Aorta (tissue), 5 donors: ENCODE measurements at places on chromosomes 16 and 17. TPM values are rescaled to one million over a fixed set of nuclear protein-coding genes. Genes with fewer than 3 reads are reported as not detected.
A peak's percentile ranks its signal among the peaks of the same experiment; 100 is the strongest.

GRCh38 chr17:33046361-33047255 lies 55.0 kb downstream of the SPACA3 start:
- H3K4me1 ChIP-seq = no peaks in the 10 kb centered on the region
- no peaks in the 10 kb centered on the region for H3K36me3 ChIP-seq
- H3K4me3 ChIP-seq = no peak overlapping the region
- H3K27me3 ChIP-seq = no peaks in the 10 kb centered on the region

DNA sequence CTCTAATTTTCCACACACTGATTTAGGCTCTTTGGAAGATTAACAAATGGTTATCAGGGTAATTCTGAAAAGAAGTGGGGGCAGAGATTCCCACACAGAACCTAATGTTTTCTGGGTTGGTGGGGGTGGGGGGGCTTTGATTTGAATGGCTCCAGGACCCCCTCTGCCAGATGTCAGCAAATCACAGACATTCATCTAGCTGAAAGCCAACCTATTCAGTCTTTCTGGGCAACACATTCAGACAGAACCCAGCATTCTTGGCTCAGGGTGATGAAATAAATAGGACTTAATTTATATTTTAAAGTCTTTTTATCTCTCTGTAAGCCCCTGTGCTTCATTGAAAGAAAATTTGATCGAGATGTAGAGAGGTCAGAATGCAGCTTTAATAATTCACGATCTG lies 533.2 kb downstream of the XYLT1 start:
- H3K27ac ChIP-seq = no peak overlapping the region
- H3K36me3 ChIP-seq = no peaks in the 10 kb centered on the region
- H3K4me3 ChIP-seq = no peak overlapping the region
- DNase-seq = no peak
- H3K4me1 ChIP-seq = no peaks in the 10 kb centered on the region

DNA sequence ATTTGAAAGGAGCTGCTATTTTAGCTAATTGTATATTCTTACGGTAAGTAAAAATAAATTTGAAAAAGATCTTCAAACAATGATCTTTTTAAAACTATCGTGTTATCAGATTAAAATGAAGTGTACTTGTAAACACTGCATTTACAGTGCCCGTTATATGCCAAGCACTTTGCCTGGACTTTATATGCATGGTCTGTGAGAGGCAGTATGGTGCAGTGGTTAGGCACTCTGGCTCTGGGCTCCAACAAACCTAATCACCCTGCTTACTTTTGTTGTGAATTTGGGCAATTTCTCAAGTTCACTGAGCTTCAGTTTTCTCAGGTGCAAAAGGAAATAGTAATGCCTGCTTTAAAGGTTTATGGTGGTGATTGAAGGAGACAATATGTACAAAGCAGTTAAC lies 1.4 kb downstream of the PMP22 start:
- H3K36me3 ChIP-seq = no peaks in the 10 kb centered on the region
- H3K27ac ChIP-seq = no peak overlapping the region
- H3K4me3 ChIP-seq = no peak overlapping the region
- H3K4me1 ChIP-seq = no peaks in the 10 kb centered on the region
- no peaks in the 10 kb centered on the region for H3K27me3 ChIP-seq

- no peak for DNase-seq
- H3K4me1 ChIP-seq = no peaks in the 10 kb centered on the region
- H3K27me3 ChIP-seq = no peaks in the 10 kb centered on the region
These were observed 7.9 kb downstream of the TIMM22 start for GRCh38 chr17:1004769-1005295.

The NOG gene
- total RNA-seq = 0.84 TPM

The C16orf89 gene
- 13.3 TPM for total RNA-seq

The FBRS gene
- total RNA-seq = 52.7 TPM

DNA sequence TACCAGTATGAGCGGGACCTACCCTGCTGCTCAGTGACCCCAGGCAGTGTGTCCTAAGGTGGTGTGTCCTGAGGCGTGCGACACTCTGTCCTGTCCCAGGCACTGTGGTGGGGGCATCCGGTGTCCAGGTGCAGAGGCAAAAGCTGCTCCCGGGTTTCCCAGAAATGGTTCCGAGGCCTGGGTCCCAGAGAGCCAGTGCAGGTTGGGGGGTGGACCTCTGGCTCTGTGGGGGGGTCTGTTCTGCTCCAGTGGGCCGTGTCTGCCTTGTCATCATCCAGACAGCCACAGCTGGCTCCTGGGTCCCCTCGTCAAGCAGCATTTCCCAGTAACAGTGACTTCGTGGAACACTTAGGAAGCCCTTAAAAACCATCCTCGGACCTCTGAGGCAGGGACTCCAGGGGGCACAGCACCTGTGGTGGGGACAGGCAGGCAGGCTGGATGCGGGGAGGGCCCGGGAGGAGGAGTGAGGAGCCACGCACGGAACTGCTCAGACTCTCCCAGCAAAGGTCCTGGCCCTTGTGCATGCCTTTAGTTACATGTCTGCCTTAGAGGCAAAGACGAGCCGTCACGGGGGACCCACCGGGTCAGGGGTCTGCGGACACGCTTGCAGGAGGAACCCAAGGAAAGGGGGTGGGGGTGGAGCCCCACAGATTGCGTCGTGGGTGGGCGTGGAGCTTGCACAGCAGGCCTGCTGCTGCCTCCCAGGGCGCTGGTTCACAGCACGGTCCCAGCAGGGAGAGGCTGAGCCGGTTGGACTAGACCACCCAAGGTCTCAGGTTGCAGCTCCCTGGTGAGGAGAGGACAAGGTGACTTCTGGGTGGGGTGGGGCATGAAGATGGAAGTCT lies 5.6 kb downstream of the SLC16A3 start:
- H3K4me3 ChIP-seq = no peak overlapping the region
- no peaks in the 10 kb centered on the region for H3K36me3 ChIP-seq
- no peak overlapping the region for H3K27ac ChIP-seq
- DNase-seq = peak; percentile 50
- H3K4me1 ChIP-seq = no peaks in the 10 kb centered on the region

DNA sequence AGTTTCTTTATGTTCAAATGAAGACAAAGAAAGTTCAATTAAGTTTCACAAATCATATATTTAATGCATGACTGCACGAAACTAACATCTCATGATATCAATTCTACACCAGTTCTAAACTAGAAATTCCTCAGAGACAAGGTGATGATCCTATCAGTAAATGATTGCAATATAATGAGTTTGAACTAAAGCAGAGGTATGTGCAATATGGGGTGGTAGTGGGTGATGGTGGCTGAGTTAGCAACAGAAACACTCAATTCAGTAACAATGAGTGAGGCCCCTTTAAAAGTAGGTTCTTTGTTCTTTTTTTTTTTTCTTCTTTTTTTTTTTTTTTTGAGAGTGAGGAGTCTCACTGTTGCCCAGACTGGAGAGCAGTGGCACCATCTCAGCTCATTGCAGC lies 1551.7 kb upstream of the GOT2 start:
- no peak overlapping the region for H3K4me3 ChIP-seq
- no peak for DNase-seq
- H3K4me1 ChIP-seq = no peaks in the 10 kb centered on the region
- H3K36me3 ChIP-seq = no peaks in the 10 kb centered on the region

DNA sequence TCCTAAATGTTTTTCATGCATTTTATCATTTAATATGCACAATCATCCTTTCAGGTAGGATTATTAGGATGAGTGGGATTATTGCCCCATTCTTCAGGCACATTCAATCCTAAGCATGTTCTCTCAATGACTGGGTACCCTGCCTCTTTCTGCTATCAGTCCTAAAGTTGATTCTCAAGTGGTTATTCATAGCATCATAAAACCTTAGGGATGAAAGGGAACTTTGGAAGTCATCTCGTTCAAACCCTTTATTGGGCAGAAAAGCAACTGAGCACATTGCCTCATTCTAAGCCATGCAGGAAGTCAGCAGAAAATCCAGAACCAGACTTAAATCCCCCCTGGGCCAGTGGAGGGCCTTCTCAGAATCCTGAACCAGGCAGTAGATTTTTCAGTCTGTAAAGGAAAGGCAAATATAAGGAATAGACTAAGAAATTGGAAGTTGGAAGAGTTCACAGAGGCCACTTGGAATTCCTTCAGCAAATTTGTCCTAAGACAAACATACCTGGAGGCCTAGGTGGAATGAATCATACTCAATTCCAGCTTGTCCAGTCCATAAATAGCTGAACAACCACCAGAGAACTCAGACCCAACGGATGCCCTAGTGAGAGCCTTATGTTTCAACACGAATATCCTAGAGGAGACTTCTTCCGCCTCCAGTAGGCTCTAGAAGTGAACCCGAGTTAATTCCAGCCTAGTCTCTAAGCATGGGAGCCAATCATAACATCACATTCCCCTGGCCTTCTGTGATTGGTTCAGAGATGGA lies 62.7 kb downstream of the IRX6 start:
- no peak for DNase-seq
- H3K36me3 ChIP-seq = no peaks in the 10 kb centered on the region
- no peaks in the 10 kb centered on the region for H3K27me3 ChIP-seq
- H3K4me1 ChIP-seq = no peaks in the 10 kb centered on the region
- no peak overlapping the region for H3K27ac ChIP-seq

DNA sequence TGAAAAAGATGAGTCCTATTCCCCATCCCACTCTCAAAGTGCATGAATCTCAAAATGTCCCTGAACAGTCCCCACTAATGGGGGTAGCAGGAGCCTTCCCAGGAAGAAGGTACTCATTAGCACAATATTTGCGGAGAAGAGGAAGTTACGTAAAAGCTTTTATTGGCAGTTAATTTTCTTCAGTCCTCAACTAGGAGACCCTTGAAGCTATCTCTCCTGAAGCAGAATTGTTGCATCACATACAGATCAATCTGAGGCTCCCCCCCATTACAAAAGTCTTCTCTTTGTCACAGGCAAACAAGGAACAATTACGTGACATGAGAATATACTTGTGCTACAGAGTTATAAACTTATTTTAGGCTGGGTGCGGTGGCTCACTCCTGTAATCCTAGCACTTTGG lies 14.2 kb downstream of the SLFN12L start:
- H3K4me1 ChIP-seq = no peaks in the 10 kb centered on the region
- no peak for DNase-seq
- H3K36me3 ChIP-seq = no peaks in the 10 kb centered on the region
- no peak overlapping the region for H3K27ac ChIP-seq
- no peaks in the 10 kb centered on the region for H3K27me3 ChIP-seq

DNA sequence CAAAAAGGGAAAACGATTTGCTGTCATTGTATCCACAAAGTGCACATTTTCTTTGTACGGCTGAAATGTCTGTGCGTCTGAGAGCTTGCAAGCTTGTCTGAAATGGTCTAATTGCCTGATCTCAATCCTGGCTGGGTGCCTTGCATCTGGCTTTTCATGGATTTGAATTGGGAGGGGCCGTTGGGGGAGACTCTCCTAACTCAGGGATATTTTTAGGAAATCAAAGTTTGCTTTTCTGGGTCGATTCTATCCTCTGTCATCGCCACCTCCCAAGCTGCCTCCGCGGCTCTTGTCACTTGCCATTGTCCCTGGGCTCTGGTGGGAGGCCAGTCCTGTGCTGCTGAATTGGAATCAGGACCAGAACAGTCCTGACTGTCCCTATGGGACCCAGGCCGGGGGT lies 33.3 kb upstream of the MGAT5B start:
- no peak overlapping the region for H3K27ac ChIP-seq
- DNase-seq = no peak
- H3K4me3 ChIP-seq = no peak overlapping the region
- no peaks in the 10 kb centered on the region for H3K27me3 ChIP-seq
- no peaks in the 10 kb centered on the region for H3K4me1 ChIP-seq
- H3K36me3 ChIP-seq = no peaks in the 10 kb centered on the region

The SDR42E2 gene
- not detected for total RNA-seq

- H3K4me1 ChIP-seq = peaks cover 2% of the 10 kb centered on the region
- H3K27ac ChIP-seq = peak overlapping the region; percentile 94
- DNase-seq = no peak
- H3K4me3 ChIP-seq = no peak overlapping the region
- H3K36me3 ChIP-seq = no peaks in the 10 kb centered on the region
These were observed 59.6 kb downstream of the ANKFY1 start for GRCh38 chr17:4204190-4204589.

The CACNG1 gene
- not detected for total RNA-seq

DNA sequence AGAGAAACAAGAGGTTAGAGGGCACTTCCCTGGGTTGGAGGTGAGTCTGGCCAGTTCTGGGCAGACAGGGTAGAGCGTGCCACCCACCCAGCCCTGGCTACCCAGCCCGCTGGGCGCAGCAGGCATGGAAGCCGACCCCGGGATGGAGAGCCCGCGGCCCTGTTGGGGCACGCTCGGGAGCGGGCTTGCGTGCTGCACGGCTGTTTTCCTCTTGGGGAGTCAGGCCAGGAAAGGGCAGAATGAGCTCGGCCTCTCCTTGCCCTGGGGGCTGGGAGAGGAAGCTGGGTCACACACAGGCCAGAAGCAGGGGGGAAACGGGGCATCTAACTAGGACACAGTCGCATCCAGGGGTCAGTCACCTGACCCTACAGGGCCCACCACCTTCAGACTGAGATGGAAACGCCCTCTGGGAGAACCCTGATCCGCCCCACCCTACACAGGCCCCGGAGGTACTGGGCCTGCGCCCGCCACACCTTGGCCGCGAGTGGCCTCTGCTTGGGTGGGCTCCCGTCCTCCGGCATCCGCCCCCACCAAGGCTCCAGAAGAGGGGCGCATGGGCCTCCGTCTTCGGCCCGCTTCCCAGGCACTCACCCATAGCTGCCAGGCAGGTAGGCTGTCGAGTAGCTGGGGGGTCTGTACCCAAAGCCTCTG lies 1.2 kb downstream of the SOX15 start:
- H3K27ac ChIP-seq = no peak overlapping the region
- H3K4me1 ChIP-seq = no peaks in the 10 kb centered on the region
- H3K4me3 ChIP-seq = peak overlapping the region; percentile 14
- no peak for DNase-seq

DNA sequence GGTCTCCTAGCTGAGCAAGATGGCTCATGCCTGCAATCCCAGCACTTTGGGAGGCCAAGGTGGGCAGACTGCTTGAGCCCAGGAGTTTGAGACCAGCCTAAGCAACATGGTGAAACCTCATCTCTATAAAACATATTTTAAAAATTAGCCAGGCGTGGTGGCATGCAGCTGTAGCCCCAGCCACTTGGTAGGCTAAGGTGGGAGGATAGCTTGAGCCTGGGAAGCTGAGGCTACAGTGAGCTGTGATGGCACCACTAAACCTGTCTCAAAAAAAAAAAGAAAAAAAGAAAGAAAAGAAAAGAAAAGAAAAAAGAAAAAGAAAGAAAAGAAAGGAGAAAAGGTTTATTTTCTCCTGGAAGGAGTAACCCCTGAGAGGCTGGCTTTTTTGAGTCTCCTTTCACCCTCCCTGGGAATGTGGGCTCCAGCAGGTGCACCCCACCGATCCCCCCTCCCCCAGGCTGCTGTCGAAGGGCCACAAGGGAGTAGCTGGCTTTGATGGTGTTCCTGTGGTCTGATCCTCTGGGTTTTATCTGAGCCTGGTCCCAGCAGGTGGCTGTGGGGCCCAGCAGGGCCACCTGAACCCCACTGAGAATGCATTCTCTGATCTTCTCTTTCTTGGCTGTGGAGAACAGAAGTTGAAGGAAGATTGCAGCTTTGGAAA lies 29.9 kb upstream of the TNRC6C start:
- no peak for DNase-seq
- no peak overlapping the region for H3K27ac ChIP-seq
- H3K4me1 ChIP-seq = no peaks in the 10 kb centered on the region
- H3K36me3 ChIP-seq = no peaks in the 10 kb centered on the region
- no peak overlapping the region for H3K4me3 ChIP-seq

The CPNE7 gene
- total RNA-seq = 0.13 TPM

GRCh38 chr17:55479903-55480302 lies 31.3 kb downstream of the SMIM36 start:
- no peak overlapping the region for H3K27ac ChIP-seq
- DNase-seq = no peak
- H3K4me3 ChIP-seq = no peak overlapping the region
- H3K4me1 ChIP-seq = no peaks in the 10 kb centered on the region
- H3K36me3 ChIP-seq = no peaks in the 10 kb centered on the region

GRCh38 chr17:81808778-81809555 lies 5.0 kb downstream of the GCGR start:
- no peak overlapping the region for H3K4me3 ChIP-seq
- no peaks in the 10 kb centered on the region for H3K36me3 ChIP-seq
